ENCODE measurements at places on chromosomes 7 and 10. TPM values are rescaled to one million over a fixed set of nuclear protein-coding genes. Genes with fewer than 3 reads are reported as not detected.
A peak's percentile ranks its signal among the peaks of the same experiment; 100 is the strongest.

DNA sequence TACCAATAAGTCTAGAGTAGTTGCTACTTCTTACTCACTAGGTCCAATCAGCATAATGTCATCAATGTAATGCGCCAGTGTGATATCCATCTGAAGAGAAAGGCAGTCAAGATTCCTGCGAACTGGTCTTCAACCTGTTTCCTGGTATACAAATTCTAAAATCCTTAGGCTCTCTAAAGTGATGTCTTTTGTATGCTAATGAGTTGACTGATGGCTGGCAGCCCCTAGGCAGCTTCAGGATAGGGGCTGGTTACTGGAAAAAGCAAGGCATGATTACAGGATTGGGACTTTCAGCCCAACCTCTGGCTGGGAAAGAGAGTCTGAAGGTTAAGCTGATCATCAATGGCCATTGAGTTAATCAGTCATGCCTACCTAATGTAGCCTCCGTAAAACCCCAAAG, 250.2 kb upstream of the PTER start:
- no peak for DNase-seq
- no peaks in the 10 kb centered on the region for H3K4me1 ChIP-seq
- no peaks in the 10 kb centered on the region for H3K27me3 ChIP-seq
- no peaks in the 10 kb centered on the region for H3K36me3 ChIP-seq

Gene TBC1D12
- total RNA-seq = 11.9 TPM

Gene SLC26A5
- not detected for total RNA-seq

GRCh38 chr7:95595746-95596197, 544 bp downstream of the PDK4 start:
- H3K4me1 ChIP-seq = peaks cover 62% of the 10 kb centered on the region
- no peaks in the 10 kb centered on the region for H3K27me3 ChIP-seq
- peak overlapping the region; percentile 24 for H3K4me3 ChIP-seq
- peak overlapping the region; percentile 98 for H3K27ac ChIP-seq
- DNase-seq = peak; percentile 52

- H3K36me3 ChIP-seq = no peaks in the 10 kb centered on the region
- no peak overlapping the region for H3K4me3 ChIP-seq
These were observed 33.0 kb upstream of the MICU1 start for GRCh38 chr10:72658696-72659400.

- H3K36me3 ChIP-seq = no peaks in the 10 kb centered on the region
- no peaks in the 10 kb centered on the region for H3K27me3 ChIP-seq
- no peak for DNase-seq
- H3K4me1 ChIP-seq = peaks cover 14% of the 10 kb centered on the region
- no peak overlapping the region for H3K4me3 ChIP-seq
- H3K27ac ChIP-seq = no peak overlapping the region
These were observed 83.4 kb upstream of the FAM3C start for GRCh38 chr7:121479466-121479865.

- H3K27me3 ChIP-seq = no peaks in the 10 kb centered on the region
- H3K4me1 ChIP-seq = peaks cover 4% of the 10 kb centered on the region
- no peaks in the 10 kb centered on the region for H3K36me3 ChIP-seq
These were observed 152.4 kb downstream of the DGKI start for GRCh38 chr7:137694405-137694804.

DNA sequence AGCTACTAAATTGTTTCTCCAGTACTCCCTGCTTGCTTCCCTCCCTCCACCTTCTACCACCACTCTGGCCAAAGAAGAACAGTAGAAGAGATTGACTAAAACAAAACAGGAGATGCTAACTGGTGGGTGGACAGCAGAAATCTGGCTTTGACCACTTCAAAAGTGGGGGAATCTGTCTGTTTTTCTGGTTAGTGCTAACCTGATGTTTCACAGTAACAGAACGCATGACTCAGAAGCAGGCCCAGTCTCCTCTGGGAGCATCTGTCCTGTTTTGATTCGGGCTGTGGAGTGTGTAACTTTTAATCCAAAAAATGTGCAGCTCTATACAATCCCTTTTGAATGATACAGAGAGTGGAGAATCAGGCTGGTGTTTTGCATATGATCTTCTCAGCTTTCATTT, 32.7 kb upstream of the ZNF438 start:
- no peak overlapping the region for H3K4me3 ChIP-seq
- no peak for DNase-seq
- H3K36me3 ChIP-seq = no peaks in the 10 kb centered on the region
- H3K4me1 ChIP-seq = no peaks in the 10 kb centered on the region
- H3K27ac ChIP-seq = no peak overlapping the region
